NCI-H1105 treated with DMSO at 0.1 percent for 48 hours (cell line): ENCODE measurements at places on chromosomes 2 and 18.

DNA sequence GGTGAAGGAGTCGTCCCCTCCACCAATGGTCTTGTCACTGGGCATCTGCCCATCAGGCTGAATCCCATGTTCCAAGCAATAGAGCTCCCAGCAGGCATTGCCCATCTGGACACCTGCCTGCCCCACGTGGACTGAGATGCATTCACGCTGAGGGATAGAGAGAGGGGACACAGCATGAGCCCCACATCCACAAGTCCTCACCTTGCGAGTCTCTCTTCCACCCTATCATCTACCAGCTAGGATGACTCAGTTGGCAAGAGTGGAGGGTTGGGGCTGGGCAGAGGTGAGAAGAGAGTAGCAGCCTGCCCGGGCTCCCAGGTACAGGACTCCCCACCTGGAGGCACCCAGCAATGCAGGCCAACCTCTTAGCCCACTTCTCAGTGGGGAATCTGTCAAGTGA, 959 bp upstream of the TUBA4B start:
- no peak for DNase-seq

GRCh38 chr2:108855194-108855593, 68.6 kb downstream of the CCDC138 start:
- peak; percentile 38 for DNase-seq

GRCh38 chr18:13246121-13246520, 27.6 kb downstream of the LDLRAD4 start:
- DNase-seq = no peak

DNA sequence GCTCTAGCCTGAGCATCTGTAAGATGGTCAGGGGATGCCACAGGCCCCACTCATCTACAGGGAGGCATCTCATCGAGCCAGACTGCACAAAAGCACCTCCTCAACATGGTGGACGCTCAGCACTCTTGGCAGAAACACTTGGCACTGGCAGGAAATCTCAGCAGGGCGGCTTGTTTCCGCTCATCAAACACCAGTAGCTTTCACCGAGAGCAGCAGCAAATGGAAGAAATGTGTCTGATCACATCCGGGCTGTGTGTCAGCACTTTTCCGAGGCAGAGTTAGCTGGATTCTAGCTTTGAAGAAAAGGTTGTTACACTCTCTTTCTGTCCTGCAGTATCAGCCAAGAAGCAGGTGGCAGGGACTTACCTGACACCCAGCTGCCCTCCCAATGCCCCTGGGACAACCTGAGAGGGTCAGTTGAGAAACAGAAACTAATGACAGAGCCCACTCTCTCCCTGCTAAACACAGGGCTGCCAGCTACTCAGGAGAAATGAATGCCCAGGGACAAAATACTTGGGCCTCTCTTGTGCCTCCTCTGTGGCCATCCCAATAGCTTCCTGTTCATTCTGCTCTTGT, 68.9 kb upstream of the FZD7 start:
- no peak for DNase-seq

DNA sequence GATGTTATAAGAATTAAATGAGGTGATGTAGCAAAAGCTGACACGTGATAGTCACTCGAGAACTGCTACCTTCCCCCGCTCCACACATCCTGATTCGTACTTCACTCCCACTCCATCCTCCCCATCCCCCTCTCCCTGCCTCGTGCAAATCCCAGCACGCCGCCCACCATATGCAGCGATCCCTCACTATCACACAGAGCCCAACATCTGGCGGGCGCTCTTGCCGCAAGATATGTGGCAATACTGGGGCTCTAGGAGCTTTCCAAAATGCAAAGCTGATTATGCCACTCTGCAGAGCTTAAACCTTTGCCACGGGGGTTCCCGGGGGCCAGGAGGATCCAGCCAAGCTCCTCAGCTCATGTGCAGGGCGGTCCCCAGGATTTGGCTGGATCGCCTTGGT, 37.4 kb downstream of the DNMT3A start:
- DNase-seq = no peak
